ENCODE measurements at places on chromosomes 2 and 18. TPM values are rescaled to one million over a fixed set of nuclear protein-coding genes. Genes with fewer than 3 reads are reported as not detected.

The CCDC150 gene
- total RNA-seq: 5.2 TPM

The MC5R gene
- total RNA-seq: not detected

The ANKRD30BL gene
- total RNA-seq: not detected

The SPC25 gene
- 1.1 TPM for total RNA-seq

The RBM43 gene
- total RNA-seq: 7.7 TPM

The PIEZO2 gene
- 1.3 TPM for total RNA-seq

The PSME4 gene
- 11.8 TPM for total RNA-seq

The RSAD2 gene
- under 0.01 TPM for total RNA-seq

The HJURP gene
- total RNA-seq: 0.26 TPM

The SLC35F6 gene
- total RNA-seq: 26.3 TPM

The PAX8 gene
- total RNA-seq: 0.43 TPM
